HuH-7 (cell line): ENCODE measurements at places on chromosomes 13 and 19.

- no peak for DNase-seq
These were observed 5.7 kb upstream of the MRPS31 start for GRCh38 chr13:40776681-40777165.

DNA sequence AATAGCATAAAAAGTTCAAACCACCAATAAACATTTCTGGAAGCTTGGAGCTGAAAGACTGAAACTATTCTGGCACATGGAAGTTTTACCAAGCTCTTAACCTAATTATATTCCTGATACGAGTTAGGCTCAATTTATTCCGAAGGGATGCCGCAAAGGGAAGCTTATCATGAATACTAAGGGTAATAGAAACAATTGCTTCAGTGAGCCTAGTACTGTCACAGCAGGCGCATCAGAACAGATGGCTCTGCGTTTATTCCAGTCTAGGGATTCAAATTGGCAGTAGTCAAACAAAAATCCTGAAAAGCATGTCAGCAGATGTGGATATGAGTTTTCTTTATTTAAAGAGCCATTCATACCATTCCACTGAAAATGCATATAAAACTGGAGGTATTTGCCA is 779.5 kb downstream of the GPC5 start:
- no peak for DNase-seq

DNA sequence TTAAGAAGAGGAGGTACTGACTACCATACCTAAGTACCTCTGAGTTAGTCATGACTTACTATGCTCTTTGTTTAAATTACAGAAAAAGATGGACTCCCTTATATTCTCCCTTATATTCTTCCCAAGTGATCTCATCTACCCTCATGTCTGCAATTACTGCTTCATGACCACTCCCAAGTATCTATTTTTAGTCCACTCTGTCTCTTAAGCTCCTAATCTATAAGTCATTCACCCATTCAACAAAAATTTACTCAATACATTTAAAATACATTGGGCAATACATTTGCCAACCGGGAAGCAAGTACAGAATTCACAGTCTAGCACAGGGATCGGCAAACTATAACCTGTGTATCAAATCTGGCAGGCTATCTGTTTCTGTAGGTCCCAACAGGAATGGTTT is 42.6 kb downstream of the KPNA3 start:
- DNase-seq = no peak

DNA sequence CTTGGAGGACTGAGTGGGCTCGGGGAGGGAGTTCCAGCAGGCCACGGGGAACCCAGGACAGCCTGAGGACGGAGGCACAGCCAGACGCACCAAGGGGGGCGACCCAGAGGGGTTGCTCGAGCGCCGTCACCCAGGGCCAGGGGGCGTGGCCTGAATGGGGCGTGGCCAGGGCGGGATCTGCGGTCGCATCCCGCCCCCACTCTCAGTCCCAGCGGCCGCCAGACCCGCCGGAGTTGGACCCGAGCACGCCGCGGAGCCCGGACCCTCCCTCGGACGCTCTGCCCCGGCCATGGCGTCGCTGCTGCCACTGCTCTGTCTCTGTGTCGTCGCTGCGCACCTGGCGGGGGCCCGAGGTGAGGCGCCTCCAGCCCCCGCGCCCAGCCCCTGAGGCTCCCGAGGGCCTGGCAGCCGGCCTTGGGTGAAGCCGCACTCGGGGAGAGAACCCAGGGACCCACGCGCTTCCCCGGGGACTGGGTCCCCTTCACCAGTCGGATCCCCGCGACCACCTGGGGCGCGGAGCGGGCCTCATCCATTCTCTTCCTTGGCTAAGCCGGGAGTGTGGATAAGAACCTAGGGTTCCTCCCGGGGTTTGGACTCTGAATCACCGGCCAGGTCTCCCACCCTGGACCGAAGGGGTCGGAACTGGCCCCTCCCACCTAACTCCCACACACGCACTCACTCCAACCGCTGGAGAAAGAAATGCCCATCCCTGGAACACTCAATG is at the start of gene CILP2:
TSS of gene CILP2 (plus strand) at position 205 of the 724 bp plus-strand sequence. CDS start at position 290, 85 bp downstream.
- DNase-seq = no peak

DNA sequence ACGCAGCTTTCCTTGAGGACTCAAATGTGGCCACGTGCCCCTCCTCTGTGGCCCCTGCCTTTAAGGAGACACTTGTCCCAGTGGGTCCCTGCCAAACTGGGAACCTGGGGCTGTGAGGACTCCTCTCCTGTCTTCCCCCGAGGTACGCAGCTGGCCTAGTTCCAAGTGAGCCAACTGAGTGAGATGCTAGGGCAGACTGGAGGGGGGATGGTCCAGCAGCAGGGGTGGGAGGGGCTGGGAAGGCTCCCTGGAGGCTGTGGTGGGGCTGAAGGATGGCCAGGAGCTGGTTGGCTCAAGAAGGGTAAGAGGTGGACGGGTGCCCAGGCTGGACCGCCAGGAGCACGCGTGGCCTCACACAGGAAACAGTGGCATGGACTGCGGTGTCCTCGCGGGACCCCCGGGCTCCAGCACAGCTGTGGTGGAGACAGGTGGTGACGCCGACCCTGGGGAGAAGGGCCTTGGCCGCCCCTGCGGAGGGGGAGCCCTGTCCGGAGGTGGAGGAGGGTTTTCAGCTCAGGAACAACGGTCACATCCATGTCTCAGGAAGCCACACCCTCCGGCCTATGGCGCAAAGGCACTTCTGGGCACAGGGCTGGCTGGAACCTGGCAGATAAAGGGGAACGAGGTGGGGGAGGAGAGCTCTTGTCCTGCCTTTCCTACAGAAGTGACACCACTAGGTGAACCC is 45.8 kb downstream of the MLLT1 start:
- DNase-seq = no peak

DNA sequence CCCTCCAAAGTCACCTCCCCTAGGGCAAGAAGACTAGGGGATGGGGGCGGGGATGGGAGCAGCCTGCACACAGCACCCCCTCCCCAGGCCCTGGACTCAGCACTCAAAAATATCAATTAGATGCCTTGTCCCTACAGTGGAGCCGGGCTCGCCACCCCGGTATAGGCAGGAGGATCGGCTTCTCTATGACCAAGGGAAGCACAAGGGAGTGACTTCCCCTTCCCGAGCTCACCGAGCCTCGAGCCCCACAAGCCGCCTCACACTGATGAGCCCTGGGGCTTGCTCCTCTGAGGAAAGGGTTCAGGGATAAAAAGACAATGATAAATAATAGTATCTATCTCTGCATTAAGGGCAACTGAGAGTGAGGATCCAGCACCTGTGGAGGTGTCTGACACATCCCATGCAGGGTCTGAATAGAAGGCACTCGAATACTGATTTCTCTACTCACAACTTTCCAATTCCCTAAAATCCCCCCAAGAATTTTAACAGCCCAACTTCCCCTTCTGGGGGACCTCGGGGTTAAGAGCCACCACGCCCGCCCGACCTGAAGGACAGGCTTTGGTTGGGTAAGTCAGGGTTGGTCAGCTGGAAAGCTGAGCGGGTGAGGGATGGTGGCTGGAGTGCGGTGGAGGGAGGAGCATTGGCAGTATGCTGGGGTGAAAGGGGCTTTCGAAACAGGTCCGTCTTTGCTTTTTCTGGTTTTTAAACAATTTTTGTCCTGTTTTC is 51.3 kb downstream of the STK24 start:
- no peak for DNase-seq
